ENCODE measurements at places on chromosomes 7 and 10. TPM values are rescaled to one million over a fixed set of nuclear protein-coding genes. Genes with fewer than 3 reads are reported as not detected.

- H3K27ac ChIP-seq = no peak overlapping the region
- no peaks in the 10 kb centered on the region for H3K36me3 ChIP-seq
- DNase-seq = no peak
- H3K27me3 ChIP-seq = no peaks in the 10 kb centered on the region
- H3K4me3 ChIP-seq = no peak overlapping the region
- no peaks in the 10 kb centered on the region for H3K4me1 ChIP-seq
These were observed 144.6 kb downstream of the NRCAM start for GRCh38 chr7:108311446-108312168.

DNA sequence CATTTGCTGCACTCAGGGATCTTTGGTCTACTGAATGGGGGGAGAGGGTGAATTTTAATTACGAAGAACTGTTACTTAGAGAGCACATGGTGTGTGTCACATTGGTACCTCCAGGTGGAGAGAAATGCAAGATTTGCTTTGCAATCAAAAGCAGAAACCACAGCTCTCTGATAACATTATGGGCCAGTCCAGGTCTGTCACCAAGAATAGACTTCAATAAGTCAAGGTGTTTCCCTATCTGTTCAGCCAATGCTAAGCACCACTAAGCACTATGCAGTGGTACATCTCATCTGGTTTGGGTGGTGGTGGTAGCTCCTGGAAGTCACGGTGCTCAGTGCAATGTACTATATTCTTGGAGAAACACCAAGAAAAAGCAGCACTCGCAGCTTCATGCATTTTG lies 119.6 kb upstream of the AFAP1L2 start:
- no peak overlapping the region for H3K4me3 ChIP-seq
- no peak for DNase-seq
- H3K4me1 ChIP-seq = peaks cover 80% of the 10 kb centered on the region
- no peaks in the 10 kb centered on the region for H3K36me3 ChIP-seq

CCDC172 gene
- total RNA-seq = not detected

NUTM2E gene
- not detected for total RNA-seq

- peak overlapping the region; percentile 66 for H3K27ac ChIP-seq
- H3K36me3 ChIP-seq = no peaks in the 10 kb centered on the region
- peaks cover 6% of the 10 kb centered on the region for H3K4me1 ChIP-seq
- H3K4me3 ChIP-seq = peak overlapping the region; percentile 42
- H3K27me3 ChIP-seq = no peaks in the 10 kb centered on the region
- DNase-seq = peak; percentile 72
These were observed 378 bp downstream of the PIK3AP1 start for GRCh38 chr10:96719850-96720421.

DNA sequence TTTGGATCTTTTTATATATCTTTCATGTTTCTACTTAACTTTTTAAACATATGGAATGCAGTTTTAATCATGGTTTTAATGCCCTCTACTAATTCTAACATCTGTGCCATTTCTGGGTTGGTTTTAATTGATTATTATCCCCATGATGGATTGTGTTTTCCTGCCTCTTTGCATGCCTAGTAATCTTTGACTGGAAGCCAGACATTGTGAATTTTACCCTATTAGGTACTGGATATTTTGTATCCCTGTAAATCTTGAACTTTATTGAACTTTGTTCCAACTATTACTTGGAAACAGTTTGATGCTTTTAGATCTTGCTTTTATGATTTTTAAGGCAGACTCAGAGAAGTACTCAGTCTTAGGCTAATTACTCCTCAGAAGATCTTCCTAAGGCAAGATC lies 16.0 kb upstream of the RBM20 start:
- no peak for DNase-seq
- no peaks in the 10 kb centered on the region for H3K27me3 ChIP-seq
- H3K36me3 ChIP-seq = no peaks in the 10 kb centered on the region
- no peak overlapping the region for H3K4me3 ChIP-seq
- peaks cover 11% of the 10 kb centered on the region for H3K4me1 ChIP-seq

GRCh38 chr10:98404571-98405359 lies 10.2 kb downstream of the PYROXD2 start:
- no peaks in the 10 kb centered on the region for H3K27me3 ChIP-seq
- H3K4me1 ChIP-seq = no peaks in the 10 kb centered on the region
- H3K36me3 ChIP-seq = peaks cover 10% of the 10 kb centered on the region

DNA sequence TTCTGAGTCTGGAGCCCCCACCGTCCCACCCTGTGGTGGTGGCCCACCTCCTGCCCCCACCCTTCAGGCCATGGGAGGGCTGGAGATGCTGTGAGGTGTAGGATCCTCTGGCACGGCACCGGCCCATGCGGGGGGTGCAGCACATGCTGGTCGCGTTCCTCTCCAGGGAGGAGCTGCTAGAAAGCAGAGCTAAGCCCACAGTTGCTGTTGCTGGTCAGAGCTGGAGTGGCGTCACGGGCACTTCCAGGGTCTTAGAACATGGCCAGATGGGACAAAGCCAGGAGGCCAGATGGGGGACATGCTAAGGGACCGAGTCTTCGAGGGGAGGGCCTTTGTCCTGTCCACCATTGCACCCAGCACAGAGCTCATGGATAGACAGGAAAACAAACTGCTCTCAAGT lies 21.6 kb downstream of the AGAP3 start:
- H3K36me3 ChIP-seq = peaks cover 7% of the 10 kb centered on the region
- H3K27me3 ChIP-seq = no peaks in the 10 kb centered on the region
- peaks cover 17% of the 10 kb centered on the region for H3K4me1 ChIP-seq
- H3K27ac ChIP-seq = no peak overlapping the region
- no peak overlapping the region for H3K4me3 ChIP-seq

DNA sequence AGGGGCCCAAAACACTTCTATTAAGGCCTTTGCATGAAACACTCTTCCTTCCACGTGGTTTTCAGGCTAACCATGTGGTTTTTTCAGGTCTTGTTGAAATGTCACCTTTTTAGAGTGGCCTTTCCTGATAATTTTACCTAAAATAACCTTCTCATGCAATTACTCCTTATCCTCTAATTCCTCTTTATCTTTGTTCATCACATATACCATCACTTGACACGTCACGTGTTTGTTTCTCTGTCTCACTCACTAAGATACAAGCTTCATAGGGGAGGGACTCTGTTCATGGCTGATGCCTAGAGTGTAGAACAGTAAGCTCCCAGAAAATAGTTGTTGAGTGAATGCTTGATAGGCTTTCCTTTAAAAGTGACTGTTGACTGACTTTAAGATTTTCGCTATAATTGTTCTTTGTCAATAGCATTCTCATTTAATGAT lies 63.7 kb downstream of the ST7 start:
- H3K27me3 ChIP-seq = no peaks in the 10 kb centered on the region
- no peak overlapping the region for H3K4me3 ChIP-seq
- peaks cover 59% of the 10 kb centered on the region for H3K4me1 ChIP-seq
- no peak for DNase-seq

PNLIPRP2 gene
- not detected for total RNA-seq

OTUD1 gene
- 14.0 TPM for total RNA-seq

- H3K36me3 ChIP-seq = no peaks in the 10 kb centered on the region
- no peaks in the 10 kb centered on the region for H3K4me1 ChIP-seq
- DNase-seq = no peak
- H3K27ac ChIP-seq = no peak overlapping the region
- H3K27me3 ChIP-seq = no peaks in the 10 kb centered on the region
- H3K4me3 ChIP-seq = no peak overlapping the region
These were observed 185.0 kb downstream of the STK31 start for GRCh38 chr7:23894892-23895569.

GRCh38 chr7:147308539-147308938 lies 1191.9 kb downstream of the CNTNAP2 start:
- no peak overlapping the region for H3K4me3 ChIP-seq
- no peak for DNase-seq
- no peak overlapping the region for H3K27ac ChIP-seq
